ENCODE measurements at places on chromosomes 3 and 15.

DNA sequence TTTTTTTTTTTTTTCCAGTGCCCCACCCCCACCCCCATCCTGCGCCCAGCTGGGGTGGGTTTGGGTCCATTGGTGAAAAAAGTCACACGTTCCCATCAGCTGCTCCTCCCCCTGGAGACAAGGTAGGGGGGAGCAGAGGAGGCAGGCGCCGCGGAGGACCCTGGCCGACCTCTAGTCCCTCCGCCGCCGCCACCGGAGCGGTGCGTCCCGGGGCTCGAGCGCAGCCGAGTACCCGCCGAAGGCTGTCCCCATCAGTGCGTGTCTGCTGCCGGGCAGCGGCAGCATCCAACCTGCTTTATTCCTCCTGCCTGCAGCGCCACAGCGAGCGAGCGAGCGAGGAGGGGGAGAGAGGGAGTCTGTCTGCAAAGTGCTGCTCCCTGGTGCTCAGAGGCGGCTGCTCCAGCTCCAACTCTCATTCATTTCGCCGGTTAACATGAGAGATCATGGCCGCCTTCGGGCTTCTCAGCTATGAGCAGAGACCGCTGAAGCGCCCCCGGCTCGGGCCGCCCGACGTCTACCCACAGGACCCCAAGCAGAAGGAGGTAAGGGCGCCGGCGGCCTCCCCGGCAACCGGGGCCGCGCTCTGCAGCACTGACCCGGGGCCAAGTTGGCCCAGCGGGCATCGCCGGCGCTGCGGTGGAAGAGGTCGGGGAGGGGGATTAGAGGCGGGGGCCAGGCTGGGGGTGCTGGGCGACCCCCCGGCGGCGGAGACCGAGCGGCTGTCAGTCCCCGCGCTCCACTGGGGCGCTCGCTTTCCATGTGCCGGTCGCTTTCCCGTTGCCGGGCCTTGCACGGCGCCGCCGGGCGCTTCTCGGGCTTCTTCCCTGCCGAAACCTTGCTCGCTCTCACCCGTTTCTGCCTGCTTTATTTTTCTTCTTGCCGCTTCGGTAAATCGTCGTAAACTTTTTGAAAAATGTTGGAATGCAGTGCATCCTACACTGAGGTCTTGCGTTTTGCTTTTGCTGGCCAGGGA, 1.3 kb downstream of the MED12L start:
- DNase-seq, result peak; percentile 92

- no peak for DNase-seq
Observed at GRCh38 chr3:160279657-160280056, 54.4 kb downstream of the C3orf80 start.

DNA sequence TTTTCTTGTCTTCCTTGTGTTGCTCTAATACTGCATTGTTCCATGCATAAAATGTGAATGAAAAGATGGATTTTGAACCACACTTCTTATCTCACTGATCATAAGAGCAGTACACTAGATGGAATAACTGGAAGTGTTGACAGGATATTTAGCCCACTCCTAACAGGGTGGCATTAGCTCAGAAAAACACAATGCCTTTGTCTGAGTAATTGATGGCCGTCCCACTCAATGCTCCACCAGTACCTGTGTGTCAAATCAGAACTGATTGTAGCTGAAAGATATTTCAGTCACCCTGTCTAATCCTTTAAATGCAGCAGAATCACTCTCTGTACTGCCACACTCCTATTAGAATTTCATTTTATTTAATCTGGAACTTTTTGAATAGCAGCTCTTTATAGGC, 526.5 kb downstream of the UNC13C start:
- DNase-seq, result no peak

DNA sequence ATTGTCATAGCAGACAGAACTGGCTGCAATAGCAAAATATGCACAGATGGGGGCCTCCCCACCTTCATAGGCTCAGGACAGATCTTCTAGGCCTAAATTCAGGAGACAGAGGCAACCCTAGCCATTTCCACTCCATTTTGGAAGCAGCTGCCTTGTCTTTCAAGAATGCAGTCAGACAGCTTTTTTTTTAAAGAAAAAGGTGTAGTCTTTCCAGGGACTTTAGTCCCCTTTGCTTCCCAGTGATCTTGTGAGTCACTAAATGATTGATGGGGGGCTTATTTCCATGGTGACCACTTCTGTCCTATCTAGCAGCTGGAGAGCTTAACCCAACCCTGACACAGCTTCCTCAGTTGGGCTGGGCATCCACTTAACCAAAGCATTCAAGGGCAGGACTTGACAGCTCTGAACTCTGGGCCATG, 165.9 kb downstream of the TPRG1 start:
- DNase-seq, result no peak

DNA sequence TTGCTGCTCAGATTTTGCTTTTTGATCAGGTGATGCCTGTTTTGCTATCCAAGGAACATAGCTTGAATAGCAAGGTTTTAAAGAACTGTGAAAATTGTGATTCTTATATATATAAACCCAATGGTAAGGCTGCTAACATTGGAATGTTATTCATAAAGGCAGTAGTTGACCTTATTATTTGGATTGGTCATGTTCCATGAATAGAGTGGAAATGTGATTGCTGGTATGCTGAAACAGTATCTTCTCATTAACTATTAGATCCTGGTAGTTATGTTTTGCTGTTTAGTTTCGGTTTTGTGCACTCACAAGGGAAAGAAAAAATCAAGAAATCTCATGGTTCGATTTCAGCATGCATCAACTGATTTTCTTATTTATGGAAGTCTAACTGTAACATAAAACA, 78.7 kb upstream of the NPHP3 start:
- no peak for DNase-seq

DNA sequence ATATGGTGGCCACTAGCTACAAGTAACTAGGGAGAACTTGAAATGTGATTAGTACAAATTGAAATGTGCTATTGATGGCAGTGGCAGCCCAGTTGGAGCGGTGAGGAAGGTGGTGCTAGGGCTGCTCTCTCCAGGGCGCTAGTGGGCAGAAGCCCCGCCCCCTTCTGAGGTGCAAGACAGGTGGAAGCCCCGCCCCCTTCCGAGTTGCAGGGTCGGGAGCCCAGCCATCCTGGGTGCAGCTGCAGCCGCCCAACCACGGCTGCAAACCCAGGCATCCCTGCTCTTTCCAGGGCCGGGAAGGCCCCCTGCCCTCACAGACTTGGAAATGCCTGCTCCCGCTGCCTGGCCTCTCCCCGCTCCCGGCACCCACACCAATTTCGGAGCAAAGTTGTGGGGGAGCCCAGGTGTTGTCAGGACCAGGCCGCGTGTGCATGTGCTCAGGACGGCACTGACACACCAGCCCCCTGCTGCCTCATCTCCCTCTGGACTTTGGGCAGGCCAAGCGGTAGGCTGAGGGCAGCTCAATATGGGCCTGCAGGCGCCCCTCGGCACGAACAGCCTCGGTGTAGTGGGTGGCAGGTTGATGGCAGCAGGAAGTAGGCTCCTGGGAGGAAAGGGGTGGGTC, 10.0 kb downstream of the ATR start:
- no peak for DNase-seq

DNA sequence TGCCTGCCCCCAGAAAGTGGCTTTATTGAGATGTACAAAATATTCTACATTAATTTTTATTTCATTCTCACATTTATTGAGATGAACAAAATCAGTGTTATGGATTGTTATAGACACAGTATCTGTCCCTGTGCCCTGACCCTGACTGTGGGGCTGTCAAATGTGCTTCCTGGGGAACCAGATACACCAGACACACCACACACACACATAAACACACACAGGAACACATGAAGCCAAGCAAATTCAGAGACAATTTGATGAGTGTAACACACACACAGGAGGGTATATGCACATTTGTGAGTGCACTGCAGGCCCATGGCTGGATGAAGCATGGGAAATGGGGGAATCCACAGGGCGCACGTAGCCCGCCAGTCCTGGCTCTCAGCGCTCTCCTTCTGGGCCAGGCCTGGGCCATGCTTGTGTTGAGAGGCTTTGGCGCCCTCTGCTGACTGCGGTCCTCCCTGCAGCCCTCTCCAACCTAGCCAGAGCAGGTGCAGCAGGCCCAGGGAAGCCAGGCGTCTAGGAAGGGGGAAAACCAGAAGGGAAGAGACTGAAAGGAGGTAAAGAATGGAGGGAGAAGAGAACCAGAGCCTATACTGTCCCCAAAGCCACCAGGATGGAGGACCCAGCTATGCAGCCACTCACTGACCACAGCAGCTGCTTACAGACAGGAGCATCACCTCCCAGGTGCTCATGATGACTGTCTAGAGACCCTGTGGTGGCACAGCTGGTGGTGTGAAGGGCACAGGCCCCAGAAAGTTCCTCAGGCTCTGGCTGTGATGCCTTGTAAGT, 18.0 kb upstream of the LOXL1 start:
- peak; percentile 88 for DNase-seq

DNA sequence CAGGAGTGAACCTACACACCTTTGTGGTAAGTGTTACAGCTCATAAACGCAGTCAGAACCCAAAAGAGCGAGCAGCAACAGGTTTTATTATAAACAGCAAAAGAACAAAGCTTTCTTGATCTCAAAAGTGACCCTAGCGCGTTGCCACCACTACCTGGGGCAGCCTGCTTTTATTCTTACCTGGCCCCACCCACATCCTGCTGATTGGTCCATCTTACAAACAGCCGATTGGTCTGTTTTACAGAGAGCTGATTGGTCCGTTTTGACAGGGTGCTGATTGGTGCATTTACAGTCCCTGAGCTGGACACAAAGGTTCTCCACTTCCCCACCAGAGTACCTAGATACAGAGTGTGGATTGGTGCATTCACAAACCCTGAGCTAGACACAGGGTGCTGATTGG, 143.1 kb downstream of the ARRDC4 start:
- no peak for DNase-seq

DNA sequence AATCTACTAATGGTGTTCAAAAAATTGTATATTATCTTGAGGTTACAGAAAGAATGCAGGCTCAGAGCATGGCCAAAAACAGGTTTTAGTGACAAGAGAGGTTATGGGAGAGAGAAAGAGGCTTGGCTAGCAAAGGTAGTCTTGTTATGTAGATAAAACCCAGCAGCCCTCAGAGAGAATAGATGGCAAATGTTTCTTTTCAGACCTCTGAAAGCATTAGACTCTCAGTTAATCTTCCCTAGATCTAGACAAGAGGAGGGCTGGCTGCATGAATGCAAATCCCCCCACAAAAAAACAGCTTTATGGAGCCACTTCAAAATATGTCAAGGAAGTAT, 62.2 kb downstream of the OSTN start:
- no peak for DNase-seq

GRCh38 chr3:65597226-65597951, 441.3 kb downstream of the MAGI1 start:
- peak; percentile 51 for DNase-seq

DNA sequence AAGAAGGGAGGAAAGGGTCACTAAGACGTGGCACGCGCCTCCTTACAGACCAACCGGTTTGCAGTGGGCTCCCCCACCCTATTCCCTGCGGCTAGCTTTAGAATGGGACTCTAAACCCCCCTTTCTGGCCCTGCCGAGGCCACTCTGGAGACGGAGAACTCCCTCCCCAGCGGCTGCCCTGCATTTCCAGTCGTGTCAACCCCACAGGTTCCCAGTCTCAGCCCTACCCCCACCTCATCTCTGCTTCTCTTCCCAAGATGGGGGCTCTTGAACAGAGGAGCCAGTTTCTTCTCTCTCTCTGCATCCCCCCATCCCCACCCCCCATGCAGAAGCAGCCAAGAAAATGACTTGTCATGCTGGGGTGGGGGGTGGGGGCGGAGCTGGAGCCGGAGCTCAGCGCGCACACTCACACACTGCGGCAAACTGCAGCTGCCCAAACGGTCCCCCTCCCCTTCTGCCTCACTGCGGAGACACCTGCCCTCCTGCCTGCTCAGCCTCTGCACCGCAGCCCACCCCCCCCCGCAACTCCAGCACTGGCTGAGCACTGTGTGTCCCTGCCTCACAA, 871 bp downstream of the MAP1A start:
- peak; percentile 82 for DNase-seq

DNA sequence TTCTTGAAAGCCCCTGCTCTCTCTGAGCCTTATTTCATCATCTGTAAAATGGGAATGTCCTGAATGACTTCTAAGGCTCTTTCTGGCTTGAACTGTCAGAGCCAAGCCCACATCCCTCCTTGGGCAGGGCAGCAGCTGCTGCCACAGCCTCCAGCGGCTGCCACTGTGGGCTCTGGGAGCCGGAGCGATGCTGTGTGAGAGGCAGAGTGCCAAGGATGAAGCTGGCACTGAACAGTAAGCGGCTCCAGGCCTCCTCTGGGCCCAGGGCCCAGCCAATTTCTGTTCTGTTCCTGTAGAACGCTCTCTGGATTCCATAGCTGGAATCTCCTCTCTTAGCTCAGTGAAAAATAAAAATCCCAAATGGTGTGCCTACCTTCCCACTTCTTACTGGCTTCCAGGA, 4.4 kb downstream of the CPLX3 start:
- peak; percentile 64 for DNase-seq

- no peak for DNase-seq
Observed at GRCh38 chr3:42569593-42570142, 12.1 kb downstream of the SEC22C start.

GRCh38 chr15:40115670-40116093, 7.0 kb upstream of the BMF start:
- DNase-seq, result peak; percentile 59

- DNase-seq, result no peak
Observed at GRCh38 chr15:81235276-81236123, 38.8 kb downstream of the IL16 start.

- peak; percentile 47 for DNase-seq
Observed at GRCh38 chr15:51649659-51650521, 27.3 kb upstream of the DMXL2 start.

GRCh38 chr3:12405432-12406272, 78.6 kb upstream of the TSEN2 start:
- DNase-seq, result peak; percentile 50

GRCh38 chr15:71335591-71335990, 220.3 kb downstream of the THSD4 start:
- no peak for DNase-seq

DNA sequence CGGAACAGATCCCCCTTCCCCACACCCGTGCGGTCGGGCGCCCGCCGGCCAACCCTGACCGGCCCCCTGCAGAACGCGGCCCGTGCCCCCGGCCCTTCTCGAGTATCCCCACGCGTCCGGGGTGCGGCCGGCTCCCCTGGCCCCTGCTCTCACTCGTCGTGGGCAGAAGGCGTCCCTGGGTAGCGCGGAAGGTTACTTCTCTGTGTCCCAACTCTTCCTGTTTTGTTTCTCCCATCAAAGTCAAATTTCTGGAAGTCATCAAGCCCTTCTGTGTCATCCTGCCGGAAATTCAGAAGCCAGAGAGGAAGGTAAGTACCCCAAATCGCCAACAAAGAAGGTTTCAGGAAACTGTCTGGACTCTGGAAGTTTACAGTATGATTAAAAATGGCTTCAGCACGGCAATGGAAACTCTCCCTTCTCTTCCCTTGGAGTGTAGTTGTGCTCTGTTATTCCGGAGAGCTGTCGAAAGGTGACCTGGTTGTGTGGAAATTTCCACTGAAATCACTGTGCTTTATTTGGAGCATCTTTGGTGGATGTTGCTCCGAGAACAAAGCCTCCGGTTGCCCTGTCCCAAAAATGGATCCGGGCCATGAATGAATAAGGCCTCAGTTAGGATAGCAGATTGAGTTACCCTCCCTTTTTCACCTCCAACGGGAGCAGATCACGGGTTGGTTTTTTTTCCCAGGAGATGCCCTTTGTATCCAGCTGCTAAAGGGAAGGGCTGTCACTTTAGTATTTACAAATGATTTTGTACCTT, 536 bp downstream of the SEC61A1 start:
- no peak for DNase-seq

GRCh38 chr15:62591842-62592838, 427.1 kb upstream of the C2CD4B start:
- no peak for DNase-seq

All from femur (tissue), 1 donor.